Activated T-helper 1 cell treated with anti-CD3 and anti-CD28 coated beads, Interleukin-12 subunit alpha, Interleukin-12 subunit beta, Interleukin-2, Interleukin-4 antibody, amounts not matched to agents 30 ng/mL and 10 ng/mL and 1 ng/mL, durations not matched to agents 14 hours and 24 hours and 36 hours (primary cell): ENCODE measurements at places on chromosomes 3 and 15.

- DNase-seq = peak; percentile 33
Measured at GRCh38 chr3:57169872-57170623, 4.9 kb upstream of the IL17RD start.

GRCh38 chr3:48047841-48048464 is 31.7 kb upstream of the MAP4 start:
- DNase-seq = no peak

GRCh38 chr3:15522016-15522415 is 510 bp upstream of the COLQ start:
- DNase-seq = no peak

DNA sequence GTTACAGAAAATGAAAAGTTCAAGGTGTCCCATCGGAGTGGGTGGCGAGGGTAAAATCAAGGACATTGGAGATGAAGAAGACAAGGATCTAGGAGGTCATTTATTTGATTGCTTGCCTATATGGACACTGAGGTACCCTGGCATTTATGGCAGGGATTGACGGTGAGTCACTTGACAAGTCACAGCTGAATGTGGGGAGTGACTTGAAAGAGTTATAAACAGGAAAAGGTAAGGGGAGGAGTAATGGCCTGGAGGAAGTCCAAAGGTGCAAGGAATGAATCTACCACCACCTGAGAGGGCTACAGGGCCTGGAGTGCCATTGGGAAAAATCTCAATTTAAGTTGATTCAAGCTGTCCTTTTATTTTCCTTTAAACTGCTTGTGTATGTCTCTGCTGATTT is 11.8 kb upstream of the SGO1 start:
- DNase-seq = no peak

DNA sequence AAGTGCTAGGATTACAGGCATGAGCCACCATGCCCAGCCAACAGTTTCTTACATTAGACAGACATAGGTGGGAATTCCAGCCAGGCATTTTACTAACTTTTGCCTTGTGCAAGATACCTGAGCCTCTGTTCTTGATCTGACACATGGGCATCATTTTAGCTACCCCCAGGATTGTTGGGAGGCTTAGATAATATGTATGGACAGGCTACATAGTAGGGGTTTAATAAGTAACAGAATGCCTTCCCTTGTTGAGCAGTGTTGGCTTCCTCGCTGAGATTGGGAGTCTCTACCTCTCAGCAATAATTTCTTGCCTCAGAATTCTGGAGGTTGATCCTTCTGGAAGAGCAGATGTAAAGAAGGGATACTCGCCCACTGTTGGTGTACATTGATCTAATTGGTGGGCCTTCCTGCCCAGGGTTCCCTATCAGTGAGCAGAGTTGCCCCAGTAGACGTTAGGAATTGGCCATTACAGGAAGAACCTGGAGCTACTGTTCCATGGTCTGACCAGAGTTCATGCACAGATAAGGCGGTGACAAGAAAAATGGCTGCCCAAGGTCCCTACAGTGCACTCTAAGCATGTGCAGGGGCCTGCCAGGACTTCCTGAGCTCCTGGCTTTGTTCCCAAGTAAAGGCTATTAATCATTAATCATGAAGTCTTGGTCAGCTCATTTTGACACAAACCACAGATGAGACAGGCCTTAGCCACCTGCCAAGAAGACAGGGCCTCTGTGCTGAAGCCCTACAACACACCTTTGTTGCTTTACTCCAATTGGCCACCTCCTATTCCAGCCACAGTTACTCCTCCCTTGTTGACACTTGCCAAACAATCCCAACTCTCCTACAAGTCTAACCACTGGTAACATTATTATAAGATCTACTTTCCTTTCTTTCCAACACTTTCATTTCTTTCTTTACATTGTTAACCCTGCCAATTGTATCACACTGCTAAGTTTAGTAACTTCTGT is 5.0 kb upstream of the IL17RE start:
- DNase-seq = no peak

GRCh38 chr3:142896996-142897395 is 8.1 kb upstream of the PCOLCE2 start:
- DNase-seq = no peak

GRCh38 chr3:23129117-23129516 is 74.0 kb upstream of the UBE2E2 start:
- DNase-seq = no peak
